ENCODE measurements at places on chromosomes 13 and 19. TPM values are rescaled to one million over a fixed set of nuclear protein-coding genes. Genes with fewer than 3 reads are reported as not detected.
A peak's percentile ranks its signal among the peaks of the same experiment; 100 is the strongest.

The SULT2B1 gene
- not detected for total RNA-seq

The VSTM1 gene
- not detected for total RNA-seq

DNA sequence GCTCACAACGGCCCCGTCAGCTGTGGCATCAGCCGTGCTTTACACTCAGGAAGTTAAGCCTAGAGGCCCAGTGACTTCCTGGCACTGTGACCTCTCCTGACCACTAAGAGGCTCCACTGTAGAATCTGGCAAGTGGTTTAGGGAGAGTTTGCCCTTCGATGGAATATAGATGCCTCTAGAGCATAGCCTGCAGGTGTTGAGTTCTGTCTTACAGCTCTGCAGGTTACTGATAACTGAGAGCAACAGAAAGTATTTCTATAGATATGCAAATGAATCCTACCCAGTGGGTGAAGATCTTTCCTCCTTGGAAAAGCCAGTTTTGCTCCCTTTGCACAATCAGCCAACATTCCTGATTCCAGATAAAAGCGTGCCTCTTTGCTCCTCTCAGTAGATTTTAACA, 35.8 kb downstream of the ATP12A start:
- no peak for DNase-seq

The PLIN4 gene
- total RNA-seq, result 36.8 TPM

DNA sequence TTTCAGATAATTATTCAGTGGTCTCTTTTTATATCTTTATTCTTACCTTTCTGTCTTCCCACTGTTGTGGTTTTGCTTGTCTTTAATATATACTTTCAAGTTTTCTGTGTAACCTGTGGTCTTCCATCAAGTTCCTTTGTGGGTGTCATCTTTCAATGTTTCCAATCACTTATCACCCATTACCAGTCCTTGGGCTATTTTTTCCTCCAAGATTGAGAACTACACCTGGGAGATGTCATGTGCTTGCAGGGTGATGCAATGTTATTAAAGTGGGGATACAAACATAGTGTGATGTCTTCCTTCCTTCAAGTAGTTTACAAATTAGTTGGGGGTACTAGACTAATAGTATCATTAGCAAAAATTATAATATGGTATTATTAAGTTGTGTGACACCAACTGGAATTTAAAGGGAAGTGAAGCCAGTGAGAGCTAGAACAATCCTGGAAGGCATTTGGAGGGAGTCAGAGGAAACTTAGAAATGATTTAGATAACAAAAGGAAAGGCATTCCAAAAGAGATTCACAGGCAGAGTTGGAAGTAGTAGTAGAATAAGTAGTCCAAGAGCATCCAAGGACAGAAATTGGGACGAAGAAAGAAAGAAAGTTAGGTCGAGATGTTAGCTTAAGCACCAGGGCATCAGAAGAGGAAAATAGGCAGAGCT, 3.4 kb downstream of the FNDC3A start:
- DNase-seq, result no peak

The PLK5 gene
- total RNA-seq, result not detected

The RASGRP4 gene
- 1.0 TPM for total RNA-seq

DNA sequence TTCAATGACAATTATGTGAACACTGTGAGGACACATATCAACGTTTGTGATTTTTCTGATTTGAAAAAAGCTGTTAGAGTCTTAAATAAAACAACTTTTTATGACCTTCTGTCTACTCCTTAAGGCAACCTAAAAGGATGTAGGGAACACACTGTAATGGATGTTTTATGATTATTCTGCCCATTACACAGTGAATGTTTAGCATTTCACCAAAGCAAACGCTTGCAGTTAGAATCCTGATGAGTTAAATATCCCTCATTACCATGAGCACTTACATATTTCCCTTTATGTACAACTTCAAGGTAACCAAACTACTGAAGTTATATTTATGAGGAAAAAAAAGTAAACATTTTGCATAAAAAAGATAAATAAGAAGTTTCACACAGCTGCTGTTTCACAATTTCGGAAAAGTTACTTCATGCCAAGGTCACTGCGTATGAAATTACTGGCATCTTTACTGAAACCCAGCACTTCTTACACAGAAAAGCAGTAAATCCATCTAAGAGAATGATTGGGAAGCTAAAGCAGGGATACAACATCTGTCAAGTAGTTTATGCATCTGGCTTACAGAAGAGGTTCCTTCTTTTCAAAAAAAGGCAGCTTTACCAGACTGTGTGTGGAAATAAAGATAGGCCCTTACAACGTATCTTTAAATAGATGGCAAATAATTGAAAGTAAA, 733.7 kb upstream of the ATXN8OS start:
- DNase-seq, result no peak

The NOSIP gene
- total RNA-seq, result 29.1 TPM

The CRB3 gene
- total RNA-seq, result 25.9 TPM

The KLK7 gene
- not detected for total RNA-seq

DNA sequence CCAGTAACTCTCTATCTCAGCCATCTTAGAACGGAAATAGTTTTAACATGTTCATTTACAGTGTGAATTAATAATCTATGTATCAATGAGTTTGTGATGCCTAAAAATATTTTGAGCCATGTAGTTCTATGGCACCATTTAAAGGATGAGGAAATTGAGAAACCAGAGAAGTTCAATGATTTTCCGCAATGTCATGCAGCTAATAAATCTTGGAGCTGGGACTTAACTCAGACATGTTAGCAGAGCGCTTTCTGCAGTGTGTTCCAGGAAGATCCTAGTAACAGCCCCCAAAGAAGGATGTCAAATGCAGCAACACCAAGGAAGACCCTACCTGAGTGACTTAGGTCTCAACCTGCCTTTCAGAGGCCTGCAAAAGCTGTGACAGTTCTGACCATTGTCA, 99.3 kb upstream of the RAP2A start:
- DNase-seq, result no peak

DNA sequence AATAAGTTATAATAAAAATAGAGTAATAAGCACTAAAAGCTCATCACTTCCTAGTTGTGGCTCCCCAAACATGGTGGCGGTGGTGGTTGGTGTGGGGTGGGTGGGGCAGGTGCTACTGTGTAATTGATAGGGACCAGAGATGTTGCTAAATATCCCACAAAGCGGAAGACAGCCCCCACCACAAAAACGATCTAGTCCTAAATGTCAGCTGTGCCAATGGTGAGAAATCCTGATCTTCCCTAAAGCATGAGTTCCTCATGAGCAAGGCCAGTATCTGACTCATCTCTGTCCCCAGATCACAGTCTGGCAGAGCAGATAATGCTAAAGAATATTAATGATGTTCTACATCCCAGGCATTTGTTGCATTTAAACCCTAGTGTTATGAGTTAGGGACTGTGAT, 1.9 kb upstream of the EDDM13 start:
- no peak for DNase-seq

GRCh38 chr19:2675892-2676291, 26.6 kb downstream of the GNG7 start:
- DNase-seq, result no peak

GRCh38 chr13:51360489-51360888, 21.0 kb downstream of the SERPINE3 start:
- no peak for DNase-seq

- peak; percentile 55 for DNase-seq
These were observed 38.2 kb upstream of the ZNF492 start for GRCh38 chr19:22595918-22596341.

GRCh38 chr13:99281811-99282263, 23.7 kb upstream of the GPR18 start:
- peak; percentile 93 for DNase-seq

DNA sequence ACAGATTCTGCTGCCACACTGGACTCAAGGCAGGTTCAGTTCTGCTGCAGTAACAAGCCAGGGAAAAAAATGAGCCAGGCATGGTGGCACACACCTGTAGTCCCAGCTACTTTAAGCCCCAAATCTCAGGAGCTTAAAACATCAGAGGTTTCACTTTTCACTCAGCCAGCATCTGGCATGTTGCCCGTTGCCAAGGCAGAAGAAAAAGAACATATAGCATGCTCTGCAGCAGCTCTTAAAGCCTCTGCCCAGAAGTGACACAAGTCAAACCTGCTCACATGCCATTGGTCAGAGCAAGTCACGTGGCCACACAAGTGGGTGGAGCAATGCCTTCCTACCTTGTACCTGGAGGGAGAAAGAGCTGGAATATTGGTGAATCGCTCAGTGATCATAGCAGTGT, 14.7 kb upstream of the ADGRE5 start:
- no peak for DNase-seq

The CASP14 gene
- total RNA-seq, result not detected

The IZUMO2 gene
- total RNA-seq, result not detected

The ANGPTL4 gene
- total RNA-seq, result 64.2 TPM

GRCh38 chr13:31427151-31428100, 227.7 kb downstream of the B3GLCT start:
- no peak for DNase-seq

The ICAM1 gene
- total RNA-seq, result 5.9 TPM

DNA sequence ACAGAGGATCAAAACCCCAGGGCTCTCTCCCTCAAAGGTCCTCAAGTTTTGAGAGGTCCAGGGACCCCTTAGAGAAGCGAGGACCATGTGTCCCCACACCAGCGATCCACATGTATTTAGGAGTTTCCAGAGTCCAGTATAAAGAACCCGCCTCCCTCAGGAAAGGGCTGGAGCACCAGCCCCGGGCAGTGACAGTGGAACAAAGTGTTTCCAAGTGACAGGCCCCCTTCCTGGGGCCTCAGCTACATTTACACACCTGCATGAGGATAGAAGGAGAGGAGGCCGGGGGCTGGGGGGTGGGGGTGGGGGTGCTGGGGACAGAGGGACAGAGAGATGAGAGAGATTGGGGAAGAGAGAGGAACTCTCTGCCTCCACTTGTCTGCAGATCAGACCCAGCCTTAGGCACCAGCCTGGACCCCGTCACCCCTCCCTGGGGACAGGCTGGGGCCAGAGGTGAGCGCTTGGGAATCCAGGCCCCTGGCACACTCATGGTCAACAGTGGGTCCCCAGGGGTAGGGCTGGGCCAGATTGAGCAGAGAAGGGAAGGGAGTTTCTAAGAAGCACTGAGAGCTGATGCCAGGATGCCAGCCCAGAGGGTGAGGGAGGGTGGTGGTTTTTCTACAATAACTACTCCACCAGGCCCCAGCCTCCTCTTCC, 802 bp downstream of the BCAM start:
- no peak for DNase-seq

- DNase-seq, result peak; percentile 58
These were observed 24.8 kb downstream of the ZNF473 start for GRCh38 chr19:50050406-50051227.

- DNase-seq, result no peak
These were observed 61.8 kb downstream of the MBNL2 start for GRCh38 chr13:97283888-97284287.

DNA sequence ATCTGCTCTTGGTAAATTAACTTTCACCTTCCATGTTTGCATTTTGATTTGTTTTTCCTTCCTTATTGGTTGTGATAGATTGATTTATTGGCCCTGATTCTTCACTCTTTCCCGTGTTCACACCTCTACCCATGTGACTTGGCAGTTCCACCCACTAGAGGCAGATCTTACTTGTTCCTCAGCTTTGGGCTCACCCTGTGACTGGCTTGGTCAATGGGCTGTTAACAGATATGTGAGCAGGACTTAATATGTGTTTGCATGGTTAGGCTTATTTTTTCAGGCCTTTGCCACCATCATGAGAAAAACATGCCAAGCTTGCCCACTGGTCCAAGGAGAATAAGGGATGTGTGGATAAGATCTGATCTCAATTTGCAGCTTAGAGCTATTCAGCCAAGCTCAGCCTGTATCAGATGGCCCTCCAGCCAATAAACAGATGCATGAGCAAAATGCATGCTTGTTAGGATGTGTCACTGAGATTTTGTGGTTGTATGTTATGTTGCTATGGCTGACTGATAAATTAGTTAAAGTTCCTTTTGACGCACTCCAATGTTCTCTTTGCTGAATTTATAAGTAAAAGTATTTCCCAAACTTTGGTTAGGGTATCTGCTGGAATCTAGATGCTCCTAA, 48.0 kb downstream of the RGCC start:
- DNase-seq, result no peak

The ZNF726 gene
- total RNA-seq, result 0.63 TPM

DNA sequence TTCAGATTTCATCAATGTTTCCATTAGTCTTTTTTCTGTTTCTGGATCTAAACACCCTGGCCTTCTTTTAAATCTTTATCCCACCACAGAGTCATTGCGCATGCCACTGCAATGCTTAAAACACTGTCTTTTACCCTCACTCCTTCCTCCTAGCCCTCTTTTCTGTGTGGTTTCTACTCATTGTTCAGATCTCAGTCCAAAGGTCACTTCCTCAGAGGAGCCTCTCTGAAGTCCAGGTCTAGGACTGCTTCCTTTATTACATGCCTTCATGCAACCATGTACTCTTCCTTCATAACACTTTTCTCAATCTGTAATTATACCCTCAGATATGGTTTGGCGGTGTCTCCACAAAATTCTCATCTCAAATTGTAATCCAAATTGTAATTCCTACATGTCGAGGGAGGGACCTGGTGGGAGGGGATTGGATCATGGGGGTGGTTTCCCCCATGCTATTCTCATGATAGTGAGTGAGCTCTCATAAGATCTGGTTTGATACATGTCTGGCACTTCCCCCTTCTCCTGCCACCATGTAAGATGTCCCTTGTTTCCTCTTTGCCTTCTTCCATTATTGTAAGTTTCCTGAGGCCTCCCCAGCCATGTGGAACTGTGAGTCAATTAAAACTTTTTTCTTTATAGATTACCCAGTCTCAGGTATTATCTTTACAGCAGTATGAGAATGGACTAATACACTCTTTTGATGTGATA, 808.9 kb downstream of the DIAPH3 start:
- no peak for DNase-seq

GRCh38 chr13:71249011-71249410, 618.0 kb downstream of the DACH1 start:
- no peak for DNase-seq

DNA sequence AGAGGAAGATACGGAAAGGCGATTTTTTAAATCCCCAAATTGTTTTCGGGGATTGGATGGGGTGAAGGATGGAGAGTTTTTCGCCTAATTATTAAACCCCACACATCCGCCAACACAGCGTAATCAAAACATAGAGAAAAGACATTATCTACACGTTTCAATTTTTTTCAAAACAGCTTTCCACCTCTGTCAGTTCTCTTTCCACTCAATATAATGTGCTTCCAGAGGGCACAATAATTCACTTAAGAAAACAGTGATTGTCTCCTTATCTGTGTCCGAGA, 435 bp upstream of the OBI1 start:
- no peak for DNase-seq

- no peak for DNase-seq
These were observed 780.2 kb upstream of the SLITRK1 start for GRCh38 chr13:84662491-84662890.

GRCh38 chr13:25380741-25381324, 9.1 kb downstream of the ATP8A2 start:
- no peak for DNase-seq

GRCh38 chr19:42420055-42420544, 7.1 kb downstream of the LIPE start:
- DNase-seq, result no peak

- DNase-seq, result no peak
These were observed 8.0 kb downstream of the RASA3 start for GRCh38 chr13:114124431-114124830.

The C19orf81 gene
- not detected for total RNA-seq

- peak; percentile 86 for DNase-seq
These were observed 368.4 kb downstream of the KLF12 start for GRCh38 chr13:73765651-73766384.

GRCh38 chr13:67664502-67664901, 434.4 kb upstream of the PCDH9 start:
- DNase-seq, result no peak

The AZU1 gene
- total RNA-seq, result 0.60 TPM
